ENCODE measurements at places on chromosomes 5 and 9.
A peak's percentile ranks its signal among the peaks of the same experiment; 100 is the strongest.

DNA sequence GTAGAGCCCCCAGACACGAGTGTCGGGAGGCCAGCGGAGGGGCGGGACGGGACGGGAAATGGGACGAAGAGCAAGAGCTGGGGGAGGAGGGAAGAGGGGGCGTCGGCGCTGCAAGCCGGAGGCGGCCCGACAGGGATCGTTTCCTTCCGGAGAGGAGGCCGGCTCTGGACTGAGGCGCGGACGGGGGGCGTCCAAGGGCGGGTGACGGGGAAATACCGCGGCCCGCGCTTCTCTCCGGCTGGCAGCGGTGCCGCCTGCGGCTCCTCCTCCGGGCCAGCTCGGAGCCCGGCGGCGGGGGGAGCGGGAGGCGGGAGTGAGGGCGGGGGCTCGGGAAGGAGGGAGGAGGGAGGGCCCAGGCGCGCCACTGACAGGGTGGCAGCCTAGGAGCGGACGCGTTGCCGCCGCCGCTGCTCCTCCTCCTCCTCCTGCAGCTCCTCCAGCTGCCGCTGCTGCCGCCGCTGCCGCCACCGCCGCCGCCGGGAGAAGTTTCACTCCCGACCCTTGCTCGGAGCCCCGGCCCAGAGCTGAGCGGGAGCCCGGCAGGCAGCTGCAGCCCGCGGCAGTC lies at the start of gene CHSY3:
TSS of gene CHSY3 (plus strand) at position 364 of the 565 bp plus-strand sequence.
- peak; percentile 93 for DNase-seq

GRCh38 chr9:3138231-3139229 lies 294.6 kb upstream of the PUM3 start:
- no peak for DNase-seq

GRCh38 chr5:175922192-175922885 lies 45.8 kb downstream of the THOC3 start:
- peak; percentile 67 for DNase-seq

DNA sequence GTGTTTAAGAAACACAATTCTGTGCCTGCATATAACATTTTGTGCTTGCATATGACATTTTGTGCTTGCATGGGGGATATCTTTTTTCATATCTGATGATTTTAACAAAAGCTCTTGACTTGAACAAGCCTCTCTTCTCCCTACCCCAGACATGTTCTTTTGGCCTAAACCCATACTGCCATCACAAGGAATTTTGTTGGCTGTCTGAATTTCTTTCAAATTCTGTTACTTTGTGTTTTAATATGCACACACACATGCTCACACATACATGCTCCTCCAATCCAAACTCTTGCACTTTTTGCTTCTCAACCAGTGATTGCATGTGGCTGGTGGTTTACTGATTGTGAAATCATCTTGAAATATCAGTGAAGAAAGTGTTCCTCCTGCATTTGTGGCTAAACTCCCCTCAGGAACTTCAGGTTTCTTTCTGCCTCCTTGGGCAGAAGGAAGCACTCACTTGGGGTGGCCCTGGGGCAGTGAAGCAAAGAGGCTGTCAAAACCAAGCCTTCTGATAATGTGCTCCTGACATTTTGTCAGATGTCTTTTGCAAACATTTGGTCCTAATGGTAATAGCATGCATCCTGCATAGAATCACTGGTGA lies 377.2 kb upstream of the KLF4 start:
- peak; percentile 26 for DNase-seq
